ENCODE measurements at places on chromosomes 11 and 22.

DNA sequence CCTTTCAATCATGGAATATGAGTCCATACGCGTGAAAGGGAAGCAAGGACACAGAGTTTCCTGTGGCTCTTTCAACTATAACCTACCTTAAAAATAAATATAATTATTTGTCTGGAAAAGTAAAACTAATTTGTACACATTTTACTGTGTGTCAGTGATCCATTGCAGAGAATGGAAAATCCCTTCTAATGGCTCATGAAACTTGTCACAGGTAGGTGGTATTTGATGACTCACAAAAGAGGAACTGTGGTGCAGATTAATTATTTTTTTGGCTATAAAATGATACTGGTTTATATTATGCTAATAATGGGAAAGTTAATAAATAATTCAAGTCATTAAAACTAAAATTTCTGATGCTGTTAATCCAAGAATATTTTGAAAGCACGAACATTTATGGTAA lies 792.2 kb downstream of the METTL15 start:
- DNase-seq = no peak

GRCh38 chr11:33598426-33599069 lies 102.1 kb downstream of the C11orf91 start:
- DNase-seq = no peak

GRCh38 chr22:19986410-19987341 lies 29.9 kb downstream of the ARVCF start:
- DNase-seq = peak; percentile 51

- no peak for DNase-seq
Observed at GRCh38 chr11:2691991-2692875, 7.6 kb downstream of the KCNQ1OT1 start.
